ENCODE measurements at places on chromosomes 2 and 18.
A peak's percentile ranks its signal among the peaks of the same experiment; 100 is the strongest.

GRCh38 chr2:88932686-88933085 lies 241.2 kb downstream of the RPIA start:
- no peak for DNase-seq

DNA sequence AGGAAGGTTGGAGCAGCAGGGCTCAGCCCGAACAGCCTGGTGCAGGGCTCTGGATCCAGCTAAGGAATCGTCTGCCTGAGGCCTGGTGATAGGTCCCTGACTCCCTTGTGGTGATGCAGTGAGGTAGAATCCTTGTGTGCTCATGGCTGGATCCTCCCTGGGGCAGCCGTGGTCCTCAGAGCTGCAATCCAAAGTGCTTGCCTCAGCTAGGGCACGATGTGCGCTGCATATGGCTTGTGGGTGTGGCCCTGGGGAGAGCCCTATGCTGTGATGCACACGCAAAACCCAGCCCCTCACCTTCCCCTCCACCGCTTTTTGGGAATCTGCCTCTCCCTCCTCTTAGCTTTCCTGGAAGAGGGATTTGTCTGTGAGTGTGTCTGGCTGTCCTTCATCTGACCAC lies 142.2 kb downstream of the DYSF start:
- DNase-seq, result no peak

DNA sequence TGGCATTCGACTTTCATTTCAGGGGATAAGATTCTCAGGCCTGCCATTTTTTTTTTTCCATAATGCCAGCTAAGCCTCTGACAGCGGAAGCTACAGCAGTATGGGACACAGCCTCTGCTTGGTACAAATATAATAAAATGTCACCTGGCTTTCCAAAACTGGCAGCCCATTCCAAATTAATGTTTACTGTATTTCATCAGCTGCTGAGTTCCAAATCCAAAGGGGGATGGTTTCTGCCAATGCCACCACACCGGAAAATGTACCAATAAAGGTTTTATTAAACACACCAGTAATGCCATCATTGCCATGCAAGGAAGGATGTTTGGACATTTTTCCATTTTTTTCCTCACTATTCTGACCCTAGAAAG lies 275.8 kb upstream of the CCDC68 start:
- DNase-seq, result no peak

DNA sequence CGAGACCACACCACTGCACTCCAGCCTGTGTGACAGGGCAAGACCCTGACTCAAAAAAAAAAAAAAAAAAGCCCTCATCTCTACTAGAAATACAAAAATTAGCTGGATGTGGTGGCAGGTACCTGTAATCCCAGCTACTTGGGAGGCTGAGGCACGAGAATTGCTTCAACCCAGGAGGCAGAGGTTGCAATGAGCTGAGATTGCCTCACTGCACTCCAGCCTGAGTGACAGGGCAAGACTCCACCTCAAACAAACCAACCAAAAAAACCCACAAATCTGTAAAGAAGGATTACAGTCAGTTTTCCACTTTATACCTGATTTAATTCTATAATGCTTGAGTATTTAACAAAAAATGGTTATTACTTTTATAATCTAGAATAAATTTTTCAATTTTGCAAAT lies 9.7 kb downstream of the DARS1 start:
- DNase-seq, result no peak

DNA sequence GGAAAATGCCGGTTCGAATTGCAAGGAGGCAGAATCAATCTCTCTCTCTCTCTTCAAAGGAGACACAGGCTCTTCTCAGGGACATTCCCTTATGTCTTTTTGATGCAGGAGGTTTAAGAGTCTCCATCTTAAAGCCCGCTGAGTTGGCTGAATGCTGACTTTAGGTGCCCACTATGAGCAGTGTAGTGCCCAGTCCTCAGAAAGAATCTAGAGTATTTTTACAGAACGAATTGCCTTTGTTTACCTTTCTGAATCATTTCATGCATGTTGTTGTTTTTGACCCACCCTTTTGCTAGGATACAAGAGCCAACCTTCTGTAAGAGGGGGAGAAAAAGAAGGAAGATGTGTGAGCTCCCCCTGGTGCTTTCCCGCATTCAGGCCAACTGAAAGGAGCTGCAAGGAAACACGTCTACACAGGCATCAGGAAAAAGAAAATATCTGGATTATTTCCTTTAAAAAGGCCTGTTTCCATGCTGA lies 193.5 kb upstream of the TCF4 start:
- DNase-seq, result no peak

DNA sequence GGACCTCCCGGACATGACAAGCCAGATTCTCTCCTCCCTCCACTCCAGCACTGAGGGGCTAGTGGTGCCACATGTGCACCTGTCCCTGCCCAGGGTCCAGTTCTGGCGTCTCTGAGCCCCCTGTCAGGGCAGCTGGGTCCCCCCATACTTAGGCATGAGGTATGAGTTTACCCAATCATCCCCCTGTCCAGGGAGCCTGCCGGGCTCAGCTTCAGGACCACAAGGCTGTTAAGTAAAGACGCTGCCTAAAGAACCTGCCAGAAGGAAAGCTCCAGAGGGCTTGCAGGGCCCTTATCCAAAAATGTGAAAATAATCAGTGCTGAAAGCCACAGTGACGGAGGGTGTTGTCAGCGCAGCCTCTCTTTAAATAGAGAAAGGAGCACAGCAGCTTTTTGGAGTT lies 40.0 kb downstream of the SH3BP4 start:
- no peak for DNase-seq

DNA sequence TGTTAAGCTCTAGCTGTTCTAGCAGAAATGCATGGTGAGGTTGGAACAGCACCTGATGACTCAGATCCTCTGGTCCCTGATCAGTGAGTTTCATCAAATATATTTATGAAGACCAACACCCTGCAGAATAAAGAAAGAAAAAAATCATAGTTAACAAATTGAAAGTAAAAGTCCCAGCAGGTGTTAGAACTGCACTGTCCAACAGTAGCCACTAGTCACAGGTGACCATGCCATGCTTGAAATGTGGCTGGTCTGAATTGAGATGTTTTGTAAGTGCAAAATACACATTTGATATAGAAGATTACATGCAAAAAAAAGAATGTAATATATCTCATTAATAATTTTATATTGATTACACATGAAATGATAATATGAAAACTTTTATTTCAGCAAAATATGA lies 1010.7 kb upstream of the ZEB2 start:
- DNase-seq, result no peak

- DNase-seq, result no peak
These were observed 76.2 kb downstream of the CHRNA1 start for GRCh38 chr2:174688079-174688478.

DNA sequence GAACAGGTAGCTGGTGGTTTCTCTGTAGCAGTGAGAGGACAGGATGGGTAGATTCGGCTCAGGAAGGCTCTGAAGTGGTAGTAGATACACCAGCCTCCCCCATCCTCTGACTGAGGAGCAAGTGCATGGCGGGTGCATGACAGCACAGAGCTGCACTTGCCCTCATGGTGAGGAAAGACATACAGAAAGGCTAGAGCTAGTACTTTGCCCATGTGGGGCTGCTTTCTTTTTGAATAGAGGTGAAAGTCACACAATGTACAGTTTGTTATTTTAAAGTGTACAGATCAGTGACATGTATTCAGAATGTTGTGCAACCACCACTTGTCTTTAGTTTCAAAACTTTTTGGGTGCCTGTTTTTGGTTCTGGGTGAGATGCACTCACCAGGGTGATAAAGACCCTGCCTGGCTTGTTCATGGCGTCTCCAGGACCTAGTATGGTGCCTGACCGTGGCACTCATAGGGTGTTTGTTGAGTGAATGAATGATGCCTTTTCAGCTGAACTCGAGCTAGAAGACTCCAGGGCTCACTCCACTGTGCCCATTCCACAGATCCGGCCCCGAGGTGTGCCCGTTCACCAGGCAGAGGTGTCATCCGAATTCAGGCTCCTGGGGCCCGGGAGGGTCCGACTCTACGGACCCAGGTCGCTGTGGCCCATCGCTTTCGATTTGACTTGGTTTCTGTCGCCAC lies 421 bp upstream of the VAMP5 start:
- DNase-seq, result no peak

DNA sequence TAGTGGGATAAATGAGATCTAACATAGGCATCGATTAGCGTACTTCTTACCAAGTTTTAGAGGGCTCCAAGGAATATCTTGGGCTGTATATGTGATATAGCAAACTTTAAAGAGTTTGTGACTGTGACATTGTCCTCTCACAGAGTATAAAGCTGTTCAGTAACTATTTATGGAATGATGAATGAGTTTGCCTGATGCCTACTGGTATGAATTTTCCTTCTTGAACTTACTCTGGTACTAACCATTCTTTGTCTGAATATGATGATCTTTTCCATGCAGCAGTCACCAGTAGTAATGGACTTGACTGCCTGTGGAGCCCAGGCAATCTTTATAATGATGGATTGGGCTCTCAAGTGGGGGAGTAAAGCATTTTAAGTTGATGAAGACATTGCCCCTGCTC lies 120.5 kb downstream of the PARD3B start:
- DNase-seq, result no peak

GRCh38 chr18:23798249-23798648 lies 109.0 kb downstream of the LAMA3 start:
- DNase-seq, result no peak

GRCh38 chr18:34509879-34510586 lies 200.1 kb upstream of the DTNA start:
- DNase-seq, result no peak

- no peak for DNase-seq
These were observed 97.2 kb downstream of the AGPS start for GRCh38 chr2:177489719-177490301.

DNA sequence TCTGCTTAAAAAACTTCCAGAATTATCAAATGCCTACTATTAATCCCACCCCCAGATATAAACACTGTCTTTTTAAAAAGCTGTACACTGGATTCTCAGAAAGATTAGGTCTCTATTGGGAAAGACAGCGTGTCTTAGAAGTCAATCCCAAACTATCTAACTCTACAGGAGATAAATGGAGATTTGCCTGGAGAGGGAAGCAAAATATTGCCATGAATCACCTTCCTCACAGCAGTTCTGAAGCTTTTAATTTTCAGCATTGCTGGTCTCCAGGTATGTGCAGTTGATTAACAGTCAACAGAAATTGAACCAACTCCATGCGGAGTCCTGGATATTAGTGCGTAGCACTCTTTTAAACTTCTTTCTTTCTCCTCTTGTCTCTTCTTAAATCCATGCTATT lies 122.2 kb downstream of the DSC3 start:
- no peak for DNase-seq

GRCh38 chr18:43744960-43745745 lies 467.9 kb upstream of the SYT4 start:
- no peak for DNase-seq

GRCh38 chr2:134217924-134218323 lies 35.9 kb upstream of the MGAT5 start:
- no peak for DNase-seq

DNA sequence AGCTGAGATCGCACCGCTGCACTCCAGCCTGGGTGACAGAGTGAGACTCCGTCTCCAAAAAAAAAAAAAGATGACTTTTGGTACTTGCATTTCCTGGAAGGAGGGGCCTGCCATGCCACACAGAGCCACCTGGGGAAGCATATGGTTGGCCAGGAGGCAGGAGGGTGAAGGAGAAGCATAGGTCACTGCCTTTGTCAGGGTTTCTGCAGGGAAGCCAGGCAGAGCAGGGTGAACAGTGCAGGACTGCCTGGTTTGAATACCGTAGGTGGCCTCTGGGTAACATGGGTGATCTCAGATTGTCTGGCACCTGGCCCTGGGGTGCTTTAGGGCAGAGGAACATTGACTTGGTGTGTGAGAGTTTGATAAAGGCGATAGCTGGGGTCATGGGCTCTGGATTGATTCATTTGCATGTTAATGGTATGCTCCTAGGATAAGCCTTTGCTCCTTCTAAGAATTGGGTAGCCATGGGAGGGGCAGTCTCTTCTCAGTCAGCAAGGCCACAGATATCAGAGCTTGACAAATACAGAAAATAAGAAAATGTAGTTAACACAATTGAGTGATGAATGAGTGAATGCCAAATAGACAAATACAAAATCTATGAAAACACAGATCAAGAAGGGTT lies 124.0 kb upstream of the SEC11C start:
- DNase-seq, result no peak

- DNase-seq, result no peak
These were observed 112.1 kb downstream of the ACAA2 start for GRCh38 chr18:49701190-49701589.

GRCh38 chr2:72797740-72798139 lies 28.1 kb downstream of the EXOC6B start:
- DNase-seq, result no peak

GRCh38 chr2:106108351-106108750 lies 85.8 kb downstream of the UXS1 start:
- DNase-seq, result no peak

- DNase-seq, result no peak
These were observed 25.5 kb downstream of the PLEK start for GRCh38 chr2:68390586-68390985.

- no peak for DNase-seq
These were observed 222.4 kb upstream of the OSR1 start for GRCh38 chr2:19580830-19581229.

GRCh38 chr18:79542876-79543750 lies 136.5 kb upstream of the CTDP1 start:
- peak; percentile 85 for DNase-seq

DNA sequence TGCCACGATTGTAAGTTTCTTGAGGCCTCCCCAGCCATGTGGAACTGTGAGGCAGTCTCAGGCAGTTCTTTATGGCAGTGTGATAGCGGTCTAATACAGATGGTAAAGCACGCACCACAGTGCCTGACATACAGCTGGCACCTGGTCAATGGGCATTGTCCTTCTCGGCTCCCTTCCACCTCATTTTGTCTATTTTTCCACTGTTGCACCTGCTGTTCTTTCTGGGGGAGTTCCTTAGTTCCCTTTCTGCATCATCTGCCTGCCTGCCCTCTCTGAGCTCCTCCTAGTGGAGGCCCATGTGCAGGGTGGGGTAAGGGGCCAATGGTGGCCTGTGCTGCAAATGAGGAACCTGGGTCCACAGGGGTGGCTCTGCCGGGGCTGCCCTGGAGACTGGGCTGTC lies 157.6 kb downstream of the LPIN1 start:
- DNase-seq, result no peak

- DNase-seq, result no peak
These were observed 590.2 kb upstream of the SETBP1 start for GRCh38 chr18:44090453-44090852.

DNA sequence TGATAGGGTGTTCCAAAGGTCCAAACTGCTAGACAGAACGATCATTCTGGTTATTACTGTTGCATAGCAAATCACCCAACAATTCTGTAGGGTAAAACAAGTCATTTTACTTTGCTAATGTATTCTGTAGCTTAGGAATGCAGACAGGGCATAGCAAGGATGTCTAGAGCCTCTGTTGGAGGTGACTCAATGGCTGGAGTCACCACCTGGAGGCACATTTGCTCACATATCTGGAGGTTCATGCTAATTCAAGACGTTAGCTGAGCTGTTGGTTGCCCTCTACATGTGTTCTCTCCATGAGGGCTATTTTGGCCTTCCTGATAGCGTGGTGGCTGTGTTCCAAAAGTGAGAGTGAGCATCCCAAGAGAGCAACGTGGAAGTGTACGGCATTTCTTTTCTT lies 22.5 kb upstream of the ST8SIA3 start:
- no peak for DNase-seq

DNA sequence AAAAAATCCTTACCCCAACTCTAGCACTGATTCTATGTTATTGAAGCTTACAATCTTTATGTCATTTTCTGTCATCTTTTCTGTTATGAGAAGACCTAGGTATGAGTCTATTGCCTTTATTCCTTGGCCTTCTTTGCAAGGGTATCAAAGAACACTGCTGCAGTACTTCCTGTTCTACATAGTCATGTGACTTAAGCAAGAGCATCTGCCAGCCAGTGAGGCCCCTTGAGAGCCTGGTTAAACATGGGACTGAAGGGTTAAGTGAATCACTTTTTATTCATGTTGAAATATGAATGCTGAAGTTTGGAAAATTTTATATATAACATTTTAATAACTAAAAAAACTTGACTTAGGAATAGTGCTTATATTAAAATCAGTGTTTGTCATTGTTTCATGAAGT lies 844 bp upstream of the CPS1 start:
- no peak for DNase-seq

All from chondrocyte (in vitro differentiated cells).